GM12878 (cell line): ENCODE measurements at places on chromosomes 11 and 22. TPM values are rescaled to one million over a fixed set of nuclear protein-coding genes. Genes with fewer than 3 reads are reported as not detected.

DNA sequence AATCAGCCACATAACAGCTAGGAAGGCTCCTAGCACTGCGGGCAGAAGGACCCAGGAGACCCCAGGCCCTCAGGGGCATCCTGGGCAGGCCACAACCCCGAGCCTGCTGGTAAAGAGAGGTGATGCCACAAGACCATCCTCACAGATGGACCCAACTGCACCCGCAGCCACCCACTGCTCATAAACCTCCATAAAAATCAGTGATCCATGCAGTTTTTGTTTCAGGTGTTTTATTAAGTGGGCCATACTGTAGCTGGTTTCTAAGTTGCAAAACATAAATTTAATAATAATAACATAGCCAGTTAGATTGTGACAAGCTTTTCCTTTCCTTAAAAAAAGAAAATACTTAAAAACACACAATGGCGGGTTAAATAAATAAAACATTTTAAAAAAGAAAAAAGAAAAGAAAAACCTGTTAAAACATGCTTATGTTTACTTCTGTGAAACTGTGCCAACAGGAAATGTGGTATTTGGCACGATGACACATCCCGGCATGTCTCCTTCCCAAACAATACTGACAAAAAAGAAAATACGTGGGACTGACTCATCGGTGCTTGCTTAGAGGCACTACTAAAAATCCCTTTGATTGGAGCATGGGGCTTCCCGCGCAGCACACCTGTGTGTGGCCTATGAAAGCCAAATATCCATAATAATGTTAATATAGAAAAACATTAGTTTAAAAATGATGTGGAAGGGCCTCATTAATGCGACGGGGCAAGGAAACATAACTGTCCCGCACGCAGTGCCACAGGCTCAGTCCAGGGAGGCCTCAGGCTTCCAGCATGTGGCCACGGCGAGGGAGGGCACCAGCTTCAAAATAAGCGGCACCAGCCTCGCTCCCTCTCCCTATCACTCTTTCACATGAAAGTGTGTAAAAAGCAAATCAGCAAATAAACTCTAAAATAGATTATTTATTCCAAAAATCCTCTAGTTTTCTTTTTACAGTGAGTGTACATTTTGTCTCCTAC lies 47.5 kb upstream of the SCUBE2 start:
- no peak for DNase-seq

- no peak for DNase-seq
These were observed 92.7 kb downstream of the RPL27A start for GRCh38 chr11:8775332-8775731.

GRCh38 chr11:79173615-79174014 lies 267.2 kb downstream of the TENM4 start:
- no peak for DNase-seq

The ANKK1 gene
- polyA plus RNA-seq: not detected in 2 replicates

The FIBIN gene
- not detected in 2 replicates for polyA plus RNA-seq

GRCh38 chr11:74611369-74611861 lies 19.0 kb downstream of the POLD3 start:
- DNase-seq: no peak

DNA sequence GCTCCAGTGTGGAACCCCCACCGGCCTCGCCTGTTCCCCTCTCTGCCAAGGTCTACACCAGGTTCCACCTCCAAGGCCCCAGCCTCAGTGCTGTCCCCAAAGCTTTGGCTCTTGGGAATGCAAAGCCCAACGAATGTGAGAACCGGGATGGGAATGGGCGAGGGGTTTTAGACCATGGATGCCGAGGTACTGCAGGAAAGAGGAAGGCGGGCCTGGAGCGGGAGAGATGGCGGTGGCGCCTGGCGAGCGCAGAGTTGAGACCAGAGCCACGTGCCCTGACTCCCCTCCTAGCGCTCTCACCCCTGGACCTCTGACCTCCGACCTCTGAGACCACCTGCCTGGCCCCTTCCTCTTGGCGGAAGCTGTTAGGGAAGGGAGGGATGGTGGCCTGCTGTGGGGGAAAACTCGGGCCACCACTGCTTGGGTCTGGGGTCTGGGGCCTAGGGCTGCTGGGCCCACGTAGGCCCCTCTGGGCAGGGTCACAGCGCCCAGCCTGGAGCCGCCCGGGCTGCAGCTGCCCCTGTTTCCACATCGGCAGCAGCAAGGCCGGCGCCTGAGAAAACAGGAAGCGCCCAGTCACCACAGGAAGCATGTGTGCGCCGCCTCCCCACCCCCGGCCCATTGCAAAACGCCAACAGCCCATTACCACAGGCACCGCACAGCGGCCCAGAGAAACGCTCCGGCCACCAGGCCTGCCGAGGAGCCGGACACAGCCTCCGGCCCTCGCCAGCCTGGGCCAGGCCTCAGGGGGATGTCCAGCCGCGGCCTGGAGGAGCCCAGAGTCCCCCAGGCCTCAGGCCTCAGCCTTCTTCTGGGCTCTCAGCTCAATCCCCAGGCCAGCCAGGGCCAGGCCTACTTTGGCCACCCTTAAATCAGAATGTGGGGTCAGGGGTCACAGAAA lies 13.8 kb upstream of the SLC39A13 start:
- no peak for DNase-seq

DNA sequence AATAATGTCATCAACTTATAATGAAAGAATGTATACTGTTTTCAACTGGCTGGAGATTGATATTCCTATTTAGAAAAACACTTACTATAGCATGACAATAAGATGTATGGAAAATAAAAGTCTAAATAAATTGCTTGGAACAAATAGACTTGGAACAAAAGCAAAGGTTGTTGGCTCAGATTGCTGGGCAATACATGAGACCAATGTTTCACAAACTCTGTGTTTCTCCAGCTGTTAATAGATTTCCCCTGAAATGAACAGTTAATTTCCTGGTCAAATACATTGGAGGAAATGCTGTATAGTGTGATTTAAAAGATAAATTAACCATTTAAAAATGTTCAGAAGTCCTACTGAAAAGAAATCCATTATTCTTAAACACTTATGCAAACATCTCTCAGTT lies 40.1 kb upstream of the CTSC start:
- DNase-seq: no peak
